CD4-positive, alpha-beta T cell treated with Interleukin-6 at 100 ng/mL for 8 hours (primary cell): ENCODE measurements at places on chromosomes 7 and 10.

DNA sequence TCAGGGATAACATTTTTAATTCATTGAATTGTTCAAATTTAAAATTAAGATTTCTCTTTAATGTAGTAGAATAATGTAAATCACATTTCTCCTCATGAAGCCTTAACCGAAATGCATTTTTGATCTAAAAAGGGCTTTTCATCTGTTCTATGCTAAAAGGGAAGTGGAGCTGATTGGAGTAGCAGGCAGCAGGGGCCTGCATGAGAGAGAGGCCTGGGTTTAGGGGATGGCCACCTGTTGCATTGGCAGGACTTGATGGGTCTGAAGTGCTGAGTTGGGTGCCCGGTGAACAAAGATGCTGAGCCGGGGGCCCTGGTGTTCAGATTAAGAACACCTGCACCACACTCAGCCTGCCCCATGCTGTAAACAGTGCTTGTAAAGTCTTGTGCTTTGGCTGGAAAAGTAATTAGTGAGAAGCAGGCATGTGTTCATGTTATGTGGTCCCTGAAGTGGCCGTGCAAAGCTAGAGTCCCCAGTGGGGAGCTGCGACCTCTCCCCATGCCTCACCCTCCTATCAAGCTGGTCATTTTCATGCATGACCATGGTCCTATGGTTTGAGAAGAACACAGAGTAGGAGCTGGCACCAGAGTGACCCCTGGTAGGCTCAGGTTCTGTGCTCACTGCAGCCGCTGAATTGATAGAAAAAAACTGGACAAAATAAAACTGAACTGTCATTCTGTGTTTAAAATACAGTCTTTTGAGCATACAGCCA, 124.3 kb downstream of the ADCY1 start:
- no peak for DNase-seq

- no peak for DNase-seq
These were observed 253.9 kb downstream of the OTUD1 start for GRCh38 chr10:23692736-23693135.

DNA sequence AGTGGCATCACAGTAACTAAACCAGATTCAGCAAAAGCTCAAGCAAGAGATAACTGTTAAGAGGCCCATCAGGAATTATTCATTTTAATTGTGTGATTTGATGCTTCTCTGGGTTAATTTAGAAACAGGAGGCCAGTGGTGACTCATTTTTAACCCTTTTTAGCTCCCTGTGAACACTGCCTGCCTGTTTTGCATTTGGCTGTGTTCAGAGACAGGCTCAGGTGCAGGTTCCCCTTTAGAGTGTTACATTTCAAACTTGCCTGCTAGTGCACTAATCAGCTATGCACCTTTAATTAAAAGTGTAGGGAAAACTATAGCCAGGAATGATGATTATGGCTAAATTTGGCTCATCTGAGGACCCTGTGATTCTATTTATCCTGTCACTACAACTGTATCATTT, 6.5 kb downstream of the STAMBPL1 start:
- DNase-seq, result no peak

GRCh38 chr7:154183946-154184345, 131.7 kb downstream of the DPP6 start:
- no peak for DNase-seq

DNA sequence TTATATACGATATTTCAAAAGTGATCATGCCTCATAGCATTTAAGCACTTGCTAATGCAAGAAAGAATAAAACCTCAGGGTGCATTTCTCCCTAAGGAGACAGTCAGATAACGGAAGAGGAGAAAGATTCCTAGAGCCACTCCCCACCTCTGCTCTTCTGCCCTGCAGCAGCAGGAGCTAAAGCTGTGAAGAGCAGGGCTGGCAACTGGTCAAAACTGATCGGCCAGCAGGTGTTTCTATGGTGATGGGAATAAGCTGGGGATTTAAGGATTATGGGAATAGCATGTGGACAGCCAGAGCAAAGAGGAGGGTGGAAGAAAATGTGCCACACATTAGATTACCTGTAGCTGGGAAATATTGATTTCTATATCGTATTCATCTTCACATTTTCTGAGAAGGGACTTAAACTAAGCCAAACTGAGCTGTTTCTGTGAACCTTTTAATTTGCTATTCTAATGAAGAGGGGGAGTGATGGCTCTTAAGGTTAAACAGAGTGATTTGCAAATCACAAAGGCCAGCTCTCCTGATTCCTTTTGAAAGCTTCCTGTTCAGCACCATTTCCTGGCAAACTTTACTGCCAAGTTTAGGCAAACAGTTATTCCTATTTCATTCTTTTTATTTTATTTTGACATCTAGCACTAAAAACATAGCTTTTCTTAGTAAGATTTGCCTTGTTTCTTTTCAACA, 268.9 kb upstream of the PFKP start:
- DNase-seq, result no peak

DNA sequence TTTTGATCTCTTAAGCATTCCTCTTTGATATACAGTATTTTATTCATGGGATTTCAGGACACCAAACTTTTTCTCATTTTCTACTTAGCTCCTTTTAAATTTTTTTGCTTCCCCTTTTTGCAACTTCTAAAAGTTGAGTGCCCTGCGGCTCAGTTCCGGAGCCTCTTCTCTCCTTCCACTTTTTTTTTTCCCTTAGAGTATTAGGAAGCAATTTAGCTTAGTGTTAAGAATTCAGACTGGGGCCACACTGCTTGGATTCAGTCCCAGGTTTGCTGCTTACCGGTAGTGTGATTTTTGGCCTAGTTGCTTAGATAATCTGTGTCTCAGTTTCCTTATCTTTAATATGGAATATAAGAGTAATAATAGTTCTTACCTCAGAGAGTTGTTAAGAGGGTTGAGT, 3.4 kb downstream of the STAM start:
- DNase-seq, result no peak

DNA sequence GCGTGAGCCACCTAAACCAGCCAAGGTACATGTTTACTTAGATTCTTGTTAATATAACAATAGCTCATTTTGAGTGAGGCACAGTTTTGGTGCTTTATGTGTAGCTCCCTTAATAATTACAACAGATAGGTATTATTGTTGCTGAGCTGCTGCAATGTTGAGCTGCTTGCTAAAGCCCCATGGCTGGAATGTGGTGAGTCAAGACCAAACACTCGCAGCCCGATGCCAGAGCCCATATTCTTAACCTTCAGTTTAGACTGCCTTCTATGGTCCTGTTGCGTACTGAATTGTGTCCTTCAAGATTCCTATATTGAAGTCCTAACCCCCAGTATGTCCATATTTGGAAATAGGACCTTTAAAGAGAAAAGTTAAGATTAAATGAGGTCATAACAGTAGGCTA, 407.1 kb downstream of the NEBL start:
- no peak for DNase-seq

- DNase-seq, result no peak
These were observed 2.0 kb downstream of the PLCE1 start for GRCh38 chr10:93995598-93996271.

- no peak for DNase-seq
These were observed 34.7 kb downstream of the MET start for GRCh38 chr7:116706668-116707126.

DNA sequence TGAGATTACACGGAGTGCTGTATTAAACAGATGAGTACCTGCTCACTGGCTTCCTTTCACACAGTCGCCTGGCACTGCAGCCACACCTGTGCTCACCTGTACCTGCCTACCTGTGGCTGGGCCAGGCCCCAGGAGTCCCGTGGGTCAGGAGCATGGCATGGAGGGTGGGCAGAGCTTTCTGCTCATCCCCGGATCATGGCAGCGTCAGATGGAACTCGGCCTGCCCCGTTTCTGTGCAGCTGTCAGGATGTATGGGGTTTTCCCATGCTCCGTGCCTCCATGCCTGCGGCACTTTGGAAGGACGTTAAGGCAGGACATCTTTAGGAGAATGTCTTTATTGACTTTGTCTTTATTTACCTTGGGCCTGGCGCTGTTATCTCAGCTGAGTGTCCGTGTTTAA, 112.2 kb downstream of the MGMT start:
- no peak for DNase-seq

DNA sequence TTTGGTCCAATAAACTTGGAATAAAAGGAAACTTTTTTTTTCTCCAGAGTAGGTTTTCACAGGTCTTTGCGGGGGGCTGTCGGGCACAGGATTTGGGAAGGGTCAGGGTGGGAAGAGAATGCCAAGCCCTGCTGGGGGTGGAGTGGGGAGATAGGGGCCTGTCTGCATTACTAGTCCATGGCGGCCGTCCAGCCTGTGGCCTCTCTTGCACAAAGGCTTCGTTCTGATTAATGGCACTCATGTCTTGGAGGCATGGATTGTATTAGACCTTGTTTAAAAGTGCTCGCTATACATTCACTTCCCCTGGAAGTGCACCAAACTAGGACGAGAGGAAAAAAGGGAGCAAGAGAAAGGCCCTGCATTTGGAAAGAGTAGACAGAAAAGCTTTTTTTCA, 37.2 kb downstream of the LRMDA start:
- DNase-seq, result no peak

DNA sequence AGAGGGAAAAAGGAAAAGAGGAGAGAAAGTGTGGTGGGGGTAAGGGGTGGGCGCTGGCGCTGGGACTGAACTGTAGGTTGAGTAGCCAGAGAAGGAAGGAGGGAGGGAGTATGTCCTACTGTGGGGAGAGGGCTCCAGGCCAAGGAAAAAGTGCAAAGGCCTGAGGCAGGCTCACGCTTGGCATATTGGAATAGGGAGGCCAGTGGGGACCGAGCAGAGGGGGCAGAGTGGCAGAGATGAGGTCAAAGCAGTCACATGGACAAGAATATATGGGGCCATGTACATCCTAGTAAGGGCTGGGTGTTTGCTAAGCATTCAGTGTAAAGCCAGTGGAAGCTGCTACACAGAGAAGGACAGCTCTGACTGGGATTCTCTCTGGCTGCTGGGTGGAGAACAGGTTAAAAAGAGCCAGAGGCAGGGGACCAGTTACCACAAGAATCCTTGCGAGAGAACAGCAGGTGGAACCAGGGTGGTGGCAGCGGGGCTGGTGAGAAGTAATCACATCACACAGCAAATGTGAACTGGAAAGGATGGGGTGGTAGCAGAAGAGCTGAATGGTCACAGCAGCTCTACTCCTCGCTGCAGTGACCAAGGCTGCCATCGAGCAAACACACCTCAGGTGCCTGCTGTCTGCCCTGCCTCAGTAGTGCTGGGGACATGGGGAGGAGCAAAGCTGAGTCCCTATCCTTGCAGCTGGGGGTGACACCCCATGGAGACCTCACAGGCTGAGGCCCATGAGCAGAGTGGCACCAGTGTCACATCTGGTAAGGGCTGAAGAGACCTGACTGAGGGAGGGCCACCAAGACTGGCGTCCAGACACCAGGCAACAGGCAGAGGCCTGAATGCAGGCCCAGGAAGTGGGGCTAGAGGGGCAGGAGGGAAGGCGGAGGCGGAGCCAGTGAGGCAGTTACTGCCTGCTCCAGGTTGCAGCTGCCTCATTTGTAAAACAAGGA, 39.5 kb downstream of the FAM53B start:
- no peak for DNase-seq

- peak; percentile 18 for DNase-seq
These were observed 50.9 kb downstream of the AASS start for GRCh38 chr7:122092964-122093797.

DNA sequence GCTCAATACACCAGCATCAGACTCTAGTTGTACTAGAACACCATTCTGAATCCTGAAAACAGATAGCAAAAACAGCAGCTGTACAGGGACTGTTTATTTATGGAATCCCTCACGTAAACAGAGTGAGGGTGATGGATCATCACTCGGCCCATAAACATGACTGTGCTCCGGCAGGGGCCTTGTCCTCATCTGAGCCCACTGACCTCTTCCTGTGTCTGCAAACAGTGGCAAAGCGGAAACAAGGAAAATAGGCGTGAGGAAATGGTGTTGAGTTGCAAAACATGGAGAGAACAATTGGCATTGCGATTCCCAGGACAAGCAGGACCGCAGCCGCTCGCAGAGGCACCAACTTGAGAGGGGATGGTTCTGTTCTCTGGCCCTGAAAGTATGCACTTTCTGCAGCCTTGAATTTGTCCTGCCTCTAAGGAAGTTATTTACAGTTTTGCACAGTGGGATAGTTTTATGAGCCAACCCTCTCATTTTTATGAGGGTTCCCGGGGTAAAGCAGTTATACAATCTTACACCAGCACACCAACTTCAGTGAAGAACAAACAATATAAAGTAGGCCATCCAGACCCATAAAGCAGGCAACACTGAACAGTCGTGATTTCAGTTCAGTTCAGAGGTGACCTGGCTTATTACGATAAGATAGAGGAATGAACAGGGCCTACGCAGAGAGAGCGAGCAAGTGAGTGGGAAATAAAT, 248.0 kb upstream of the FZD8 start:
- no peak for DNase-seq

- DNase-seq, result no peak
These were observed 162.9 kb downstream of the GLI3 start for GRCh38 chr7:42074076-42074475.

DNA sequence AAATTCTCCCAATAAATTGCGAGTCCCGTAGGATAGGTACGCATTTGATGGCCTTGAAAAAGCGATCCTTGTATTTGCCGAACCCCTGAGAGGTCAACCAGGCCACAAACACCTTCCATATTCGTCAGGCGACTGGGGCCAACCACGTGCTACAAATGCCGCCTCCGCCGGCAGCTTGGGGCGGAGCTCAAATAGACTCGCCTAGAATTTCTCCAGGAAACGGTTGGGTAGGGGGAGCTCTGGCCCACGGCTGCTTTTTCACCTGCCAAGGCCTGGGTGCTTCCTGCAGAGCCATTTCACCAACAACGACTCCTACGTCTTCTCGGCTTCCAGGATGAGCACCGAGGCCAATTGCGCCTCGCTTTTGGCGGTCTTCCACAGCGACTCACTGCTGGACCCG, 53.4 kb upstream of the KIF5B start:
- no peak for DNase-seq

GRCh38 chr10:5744849-5745248, 60.2 kb downstream of the TASOR2 start:
- no peak for DNase-seq

DNA sequence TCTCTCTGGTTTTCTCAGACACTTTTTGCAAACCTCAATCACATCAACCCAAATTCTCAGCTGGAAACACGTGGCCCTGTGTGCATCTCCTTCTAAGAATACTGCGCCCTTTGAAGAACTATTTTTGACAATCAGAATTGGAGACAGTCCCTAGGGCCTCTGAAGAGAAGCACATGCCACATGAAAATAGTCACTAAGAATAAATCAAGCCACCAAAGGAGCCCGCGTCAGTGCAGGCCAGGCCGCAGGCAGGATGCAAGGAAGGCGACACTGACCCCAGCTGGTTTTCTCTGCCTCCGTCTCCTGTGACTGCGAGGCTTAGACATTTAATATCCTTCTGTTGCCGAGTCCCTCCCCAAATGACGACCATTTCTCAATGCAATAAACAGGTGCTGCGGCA, 88.0 kb upstream of the ADAM12 start:
- DNase-seq, result no peak

DNA sequence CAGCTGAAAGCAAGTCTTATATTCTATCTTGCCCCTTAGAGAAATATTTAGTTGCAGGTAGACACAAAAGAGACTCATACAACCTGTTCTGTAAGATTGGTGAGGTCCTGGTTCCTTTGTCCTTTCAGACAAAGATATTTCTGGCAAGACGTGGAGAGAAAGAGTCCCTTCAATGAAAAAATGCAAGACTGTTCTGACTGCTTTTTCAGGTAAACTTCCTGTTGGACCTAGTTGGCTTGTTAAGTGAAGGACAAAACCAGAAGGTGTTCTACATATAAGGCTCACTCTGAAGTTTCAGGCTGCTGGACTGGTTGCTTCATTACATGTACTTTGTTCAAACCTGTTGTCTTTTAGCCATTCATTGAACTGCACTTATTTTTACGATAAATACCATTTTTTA, 119.0 kb upstream of the PTPRZ1 start:
- no peak for DNase-seq

GRCh38 chr7:16935341-16935735, 53.6 kb upstream of the AGR3 start:
- no peak for DNase-seq
